ENCODE measurements at places on chromosomes 6 and 20.

DNA sequence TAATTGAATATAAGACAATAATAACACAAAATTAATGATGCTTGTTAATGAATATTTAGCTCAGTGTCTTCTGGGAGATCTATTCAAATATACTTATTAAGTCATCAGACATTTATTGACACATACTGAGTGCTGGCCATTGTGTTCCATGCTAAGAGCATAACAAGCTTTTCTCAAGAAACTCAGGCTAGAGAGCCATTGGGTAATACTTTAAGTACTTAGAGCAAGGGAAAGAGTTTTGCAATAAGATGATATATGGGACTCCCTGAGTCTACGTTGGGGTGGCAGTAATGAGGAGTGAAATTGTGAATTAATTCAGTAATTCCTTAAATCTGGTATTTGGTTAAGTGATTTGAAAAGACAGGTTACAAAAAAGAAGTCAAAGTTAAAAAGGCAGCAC lies 11.1 kb downstream of the TMEM200A start:
- no peak for DNase-seq

DNA sequence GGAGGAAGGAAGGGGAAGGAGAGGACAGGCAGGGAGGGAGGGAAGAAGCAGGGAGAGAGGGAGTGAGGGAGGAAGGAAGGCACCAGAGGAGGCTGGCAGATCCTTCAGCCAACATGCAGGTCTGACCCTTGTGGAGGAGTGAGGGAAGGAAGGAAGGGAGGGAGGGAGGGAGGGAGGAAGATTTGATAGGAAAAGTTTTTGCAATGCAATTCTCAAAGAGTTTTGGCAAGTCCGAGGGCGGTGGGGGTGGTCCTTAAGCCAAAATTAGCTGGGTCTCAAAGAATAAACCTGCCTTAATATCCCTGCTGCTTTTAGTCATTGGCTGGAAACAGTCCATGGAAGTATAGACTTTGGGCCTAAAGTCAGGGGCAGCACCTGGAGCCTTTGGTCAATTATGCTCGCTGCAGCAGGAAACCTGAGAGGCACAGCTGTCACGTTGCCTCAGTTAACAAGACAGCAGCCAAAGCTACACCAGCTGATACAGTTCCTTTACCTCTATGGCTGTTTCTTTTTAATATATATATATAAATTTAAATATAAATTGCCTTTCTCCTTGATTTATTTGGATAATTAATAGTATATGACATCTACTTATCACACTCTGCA lies 115.7 kb upstream of the RALGAPA2 start:
- DNase-seq: peak; percentile 37

GRCh38 chr20:20931632-20932031 lies 174.5 kb downstream of the LINC00237 start:
- no peak for DNase-seq

DNA sequence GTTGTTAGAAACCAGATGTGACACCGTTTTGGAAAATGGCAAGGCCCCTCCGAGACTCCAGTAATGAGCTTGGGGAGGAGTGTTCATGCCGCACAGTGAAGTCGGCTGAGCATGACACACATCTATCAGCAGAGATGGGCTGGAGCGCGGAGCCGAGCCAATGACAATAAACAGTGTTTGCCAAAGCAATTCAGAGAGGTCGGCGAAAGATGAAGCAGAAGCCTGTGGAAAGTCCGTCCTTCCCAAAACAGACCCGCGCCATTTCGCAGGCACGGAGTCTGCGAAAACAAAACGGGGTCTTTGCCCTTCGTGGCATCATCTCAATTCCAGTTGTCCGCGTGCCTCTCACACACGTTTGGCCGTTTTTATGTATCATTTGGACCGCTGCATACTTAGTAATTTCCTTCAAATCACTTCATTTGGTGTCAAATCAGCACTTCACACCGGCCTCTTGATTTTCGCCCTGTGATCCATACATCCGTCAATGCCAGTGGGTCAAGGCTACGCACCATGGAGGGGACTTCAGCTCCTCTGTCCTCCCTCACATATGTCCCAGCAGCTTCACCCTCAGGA lies 71.3 kb downstream of the SULF2 start:
- DNase-seq: no peak

GRCh38 chr6:120564779-120565178 lies 769.5 kb downstream of the TBC1D32 start:
- no peak for DNase-seq

- DNase-seq: no peak
Measured at GRCh38 chr6:137678451-137678850, 184.3 kb upstream of the OLIG3 start.

- no peak for DNase-seq
Measured at GRCh38 chr6:111590209-111590980, 15.3 kb downstream of the TRAF3IP2 start.

DNA sequence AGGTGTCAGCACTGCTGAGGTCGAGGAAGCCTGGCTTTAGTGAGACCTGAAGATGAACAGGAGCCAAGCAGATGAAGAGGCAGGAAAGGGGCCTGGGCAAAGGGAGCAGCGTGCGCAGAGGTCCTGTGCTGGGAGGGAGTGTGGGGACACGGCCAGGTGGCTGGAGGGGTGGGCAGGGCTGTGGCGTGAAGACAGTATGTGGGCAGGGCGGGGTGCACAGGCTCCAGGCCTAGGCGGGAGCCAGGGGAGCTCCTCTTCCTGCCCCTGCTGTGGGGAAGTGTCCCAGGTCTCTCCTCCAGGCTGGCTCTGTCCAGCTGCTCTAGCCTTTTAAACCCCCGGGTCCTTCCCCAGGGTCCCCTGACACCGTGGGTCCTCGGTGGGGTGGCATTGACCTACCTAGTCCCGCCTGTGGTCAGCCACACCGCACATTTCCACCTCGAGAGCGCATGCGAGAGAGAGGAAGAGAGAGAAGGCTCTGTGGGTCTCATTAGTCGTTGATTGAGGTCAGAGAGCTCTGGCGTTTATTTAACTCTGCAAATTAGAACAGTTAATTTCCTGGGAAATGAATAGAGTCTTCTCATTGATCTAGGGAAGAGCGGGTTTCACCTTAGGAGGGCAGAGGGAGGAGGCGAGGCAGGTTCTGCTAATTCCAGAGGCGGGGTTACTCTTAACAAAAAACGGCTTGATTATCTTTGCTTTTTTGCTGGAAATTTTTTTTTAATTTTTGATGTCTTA lies 68.8 kb downstream of the CDH4 start:
- no peak for DNase-seq

DNA sequence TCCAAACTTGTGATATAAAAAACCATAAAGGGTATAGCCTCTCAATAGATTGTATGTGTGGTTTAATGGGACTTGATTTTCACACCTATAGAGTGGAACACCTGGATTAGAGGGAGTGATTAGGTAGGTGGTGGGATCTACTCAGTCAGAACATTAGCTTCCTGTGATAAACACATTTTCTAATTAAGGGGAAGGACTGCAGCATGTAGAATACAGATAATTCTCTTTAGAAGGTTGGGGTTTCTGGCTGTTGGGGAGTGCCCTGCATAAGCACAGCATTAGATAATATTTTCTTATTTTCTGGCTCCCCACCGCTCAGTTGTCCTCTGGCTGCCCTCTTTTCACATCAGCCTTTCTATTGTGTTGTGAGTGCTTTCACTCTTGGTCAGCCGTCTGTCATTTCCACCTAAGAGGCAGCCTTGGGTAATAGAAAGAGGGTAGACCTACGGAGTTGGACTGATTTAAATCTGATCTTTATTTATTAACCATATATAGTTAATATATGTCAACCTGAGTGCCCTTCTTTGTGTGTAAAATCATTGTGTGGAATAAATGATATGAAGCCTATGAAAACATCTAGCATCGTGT lies 8.0 kb downstream of the CSE1L start:
- DNase-seq: no peak

GRCh38 chr6:154622618-154623336 lies 110.4 kb upstream of the SCAF8 start:
- DNase-seq: no peak

GRCh38 chr6:31125162-31125561 lies 4.9 kb upstream of the CDSN start:
- no peak for DNase-seq
